ENCODE measurements at places on chromosomes 1 and 21.

- DNase-seq, result no peak
Observed at GRCh38 chr1:161218301-161219077, 3.4 kb downstream of the FCER1G start.

- DNase-seq, result no peak
Observed at GRCh38 chr1:97094247-97094972, 372.8 kb downstream of the PTBP2 start.

DNA sequence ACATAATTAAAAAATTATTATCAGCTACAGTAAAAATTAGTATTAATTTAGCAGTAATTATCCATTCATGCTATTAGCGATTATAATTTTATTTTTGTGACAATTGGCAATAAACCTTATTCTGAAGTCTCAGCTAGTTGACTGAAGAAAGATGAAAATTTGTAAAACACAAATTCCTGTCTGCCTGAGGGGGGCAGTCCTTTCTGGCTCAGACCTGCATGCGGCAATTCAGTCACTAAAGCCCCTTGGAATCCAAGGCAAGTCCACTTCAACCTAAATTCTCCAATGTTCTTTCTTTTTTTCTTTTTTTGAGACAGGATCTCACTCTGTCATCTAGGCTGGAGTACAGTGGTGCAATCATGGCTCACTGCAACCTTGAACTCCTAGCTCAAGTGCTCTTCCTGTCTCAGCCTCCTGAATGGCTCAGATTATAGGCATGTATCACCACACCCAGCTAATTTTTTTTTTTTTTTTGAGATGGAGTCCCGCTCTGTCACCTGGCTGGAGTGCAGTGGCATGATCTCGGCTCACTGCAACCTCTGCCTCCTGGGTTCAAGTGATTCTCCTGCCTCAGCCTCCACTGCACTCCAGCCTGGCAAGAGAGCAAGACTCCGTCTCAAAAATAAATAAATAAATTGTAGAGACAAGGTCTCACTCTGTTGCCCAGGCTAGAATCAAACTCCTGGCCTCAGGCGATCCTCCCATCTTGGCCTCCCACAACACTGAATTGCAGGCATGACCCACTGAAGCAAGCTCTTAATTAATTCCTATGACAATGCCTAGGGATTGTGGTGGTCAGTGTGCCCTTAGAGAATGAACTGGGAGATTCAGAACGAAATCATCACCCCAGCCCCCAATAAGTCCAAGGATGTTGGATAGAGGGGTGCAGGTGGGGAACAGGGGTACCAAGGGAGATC, 24.2 kb upstream of the ITPKB start:
- no peak for DNase-seq

- DNase-seq, result no peak
Observed at GRCh38 chr1:3139871-3140361, 70.9 kb downstream of the PRDM16 start.

DNA sequence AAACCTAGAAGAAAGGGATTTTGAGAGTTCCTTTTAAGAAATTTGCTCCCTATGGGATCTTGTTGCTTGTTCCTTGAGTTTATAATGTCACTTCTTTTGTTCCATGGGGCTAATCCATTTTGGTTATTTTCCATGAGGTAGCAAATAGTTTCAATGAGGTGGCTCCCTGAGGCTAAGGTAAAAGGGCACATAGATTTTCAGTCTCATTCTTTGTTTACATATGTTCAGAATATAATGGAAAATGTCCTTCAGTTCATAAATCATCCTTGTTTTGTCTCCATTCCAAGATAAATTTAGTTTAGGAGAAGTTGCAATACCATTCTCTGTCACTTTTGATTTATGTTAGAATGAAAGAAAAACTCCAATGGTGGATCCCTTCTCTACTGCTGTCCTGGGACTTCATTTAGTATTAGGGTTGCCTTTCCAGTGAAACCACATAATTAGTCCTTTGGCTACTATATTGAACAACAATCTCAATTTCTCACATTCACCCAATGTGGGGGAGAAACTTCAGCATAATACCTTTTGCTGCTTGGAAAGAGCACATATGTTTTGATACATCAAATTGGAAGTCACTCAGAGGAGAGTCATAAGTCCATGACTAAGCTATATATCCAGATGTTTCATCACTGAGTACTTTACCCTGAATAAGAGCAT, 80.9 kb upstream of the ADAMTS5 start:
- DNase-seq, result no peak

DNA sequence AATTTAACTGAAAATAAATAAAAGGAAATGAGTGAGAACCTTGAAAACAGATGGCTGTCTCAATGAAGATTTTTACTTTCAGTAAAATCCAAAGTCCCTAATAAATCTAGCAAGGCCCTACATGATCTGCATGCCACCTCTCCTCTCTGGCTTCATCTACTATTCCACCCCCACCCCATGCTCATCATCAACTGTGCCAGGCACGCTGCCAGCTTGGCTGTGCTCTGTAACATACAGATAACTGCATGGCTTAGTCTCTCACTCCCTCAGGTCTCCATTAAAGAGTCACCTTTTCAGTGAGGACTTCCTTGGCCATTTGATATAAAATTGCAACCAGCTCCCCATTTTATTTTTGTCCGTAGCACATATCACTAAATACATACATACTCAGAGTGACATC, 26.7 kb downstream of the RGSL1 start:
- DNase-seq, result no peak

- no peak for DNase-seq
Observed at GRCh38 chr1:7495962-7496361, 275.1 kb upstream of the VAMP3 start.

GRCh38 chr1:121517586-121518230, 332.9 kb downstream of the SRGAP2C start:
- no peak for DNase-seq

GRCh38 chr21:39363607-39364555, 15.0 kb upstream of the HMGN1 start:
- no peak for DNase-seq

DNA sequence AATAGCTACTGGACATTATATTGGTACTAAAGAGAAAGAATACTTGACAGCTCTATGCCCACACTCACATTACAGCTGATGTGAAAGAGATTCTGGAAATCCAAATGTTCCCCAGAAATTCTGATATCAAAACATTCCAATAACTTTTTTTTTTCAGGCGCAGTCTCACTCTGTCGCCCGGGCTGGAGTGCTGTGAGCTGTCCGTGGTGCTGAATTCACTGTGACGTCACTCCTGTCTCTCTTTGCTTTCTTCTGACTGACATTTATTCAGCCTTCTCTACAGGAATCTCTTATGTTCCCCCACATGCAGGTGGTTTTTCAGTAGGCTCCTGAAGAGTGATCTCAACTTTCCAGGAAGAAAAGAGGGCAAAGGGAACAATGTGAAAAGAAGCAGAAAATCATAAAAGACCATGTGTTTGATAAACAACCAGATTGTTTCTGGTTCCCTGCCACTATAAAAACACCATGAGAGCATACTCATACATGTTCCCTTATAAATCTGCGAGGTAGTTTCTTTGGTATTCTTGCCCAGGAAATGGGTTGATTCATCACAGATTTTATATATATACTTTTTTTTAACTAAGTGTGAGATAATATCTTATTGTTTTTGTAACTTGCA, 6.2 kb downstream of the S100A7A start:
- DNase-seq, result peak; percentile 52

GRCh38 chr1:63807046-63807445, 33.2 kb downstream of the ROR1 start:
- no peak for DNase-seq

DNA sequence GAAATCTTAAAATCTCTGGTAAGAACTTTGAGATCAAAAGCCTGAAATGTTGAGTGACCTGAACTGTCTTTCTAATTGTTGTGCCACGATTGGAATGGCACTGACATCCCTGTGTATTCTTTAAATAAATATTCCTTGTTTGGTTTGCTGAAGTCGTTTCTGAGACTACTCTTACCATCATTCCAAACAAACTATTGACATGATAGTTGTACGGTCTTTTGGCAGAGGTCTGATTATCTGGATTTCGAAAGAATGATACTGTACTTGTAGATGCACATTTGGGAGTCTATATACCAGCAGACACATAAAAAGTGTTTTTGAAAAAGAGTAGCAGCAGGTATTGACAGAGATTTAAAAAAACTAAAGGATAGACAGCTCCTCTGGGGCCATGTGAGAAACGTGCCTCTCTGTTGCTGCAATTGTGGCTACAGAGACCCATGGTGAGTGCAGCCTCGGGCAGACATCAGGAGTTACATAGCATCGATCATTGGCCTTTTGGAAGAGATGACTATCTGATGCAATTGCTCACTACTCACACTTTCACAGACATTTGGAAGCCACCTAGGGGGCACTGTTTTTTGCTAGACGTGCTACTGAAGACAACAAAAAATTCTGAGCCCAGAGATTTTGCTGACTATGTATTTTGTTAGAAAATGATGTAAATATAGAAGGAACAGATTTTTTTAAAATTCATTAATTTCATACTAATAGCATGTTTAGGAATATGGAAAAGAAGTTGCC, 464.5 kb downstream of the KCNT2 start:
- DNase-seq, result no peak

DNA sequence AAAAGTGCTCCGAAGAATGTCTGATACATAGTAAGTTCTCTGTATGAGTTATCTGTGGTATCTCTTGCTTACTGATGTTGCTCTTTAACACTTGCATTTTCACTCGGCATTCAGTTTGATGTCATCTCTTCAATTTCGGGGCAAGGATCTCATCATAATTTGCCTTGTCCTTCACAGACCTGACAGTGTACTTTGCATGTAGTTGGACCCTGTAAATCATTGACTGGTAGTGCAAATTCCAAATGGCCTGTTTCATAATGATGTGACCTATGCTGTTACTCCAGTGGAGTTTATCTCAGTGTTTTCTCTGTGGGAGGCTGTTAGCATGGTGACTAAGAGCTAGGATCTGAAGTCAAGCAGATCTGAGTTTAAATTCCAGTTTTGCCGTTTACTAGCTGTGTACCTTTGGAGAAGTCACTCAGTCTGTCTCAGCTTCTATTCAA, 34.2 kb upstream of the ABCD3 start:
- no peak for DNase-seq

DNA sequence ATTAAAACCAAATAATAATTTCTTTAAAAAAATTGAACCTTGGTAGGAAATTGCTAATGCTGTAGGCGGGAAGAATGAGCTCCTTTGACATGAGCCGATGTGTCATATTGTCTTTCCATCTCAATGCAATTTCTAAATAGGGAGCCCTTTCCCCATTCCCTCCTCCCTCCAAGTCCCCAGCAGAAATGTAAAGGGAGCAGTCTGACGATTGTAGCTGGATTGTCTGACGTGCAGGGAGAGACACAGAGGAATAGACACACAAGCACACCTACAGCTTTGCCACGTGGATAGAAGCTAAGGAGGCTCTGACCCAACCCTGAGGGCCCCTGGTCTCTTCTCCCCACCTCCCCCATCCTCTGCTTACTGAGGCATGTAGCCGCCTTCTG, 3.6 kb upstream of the SYT6 start:
- DNase-seq, result no peak

DNA sequence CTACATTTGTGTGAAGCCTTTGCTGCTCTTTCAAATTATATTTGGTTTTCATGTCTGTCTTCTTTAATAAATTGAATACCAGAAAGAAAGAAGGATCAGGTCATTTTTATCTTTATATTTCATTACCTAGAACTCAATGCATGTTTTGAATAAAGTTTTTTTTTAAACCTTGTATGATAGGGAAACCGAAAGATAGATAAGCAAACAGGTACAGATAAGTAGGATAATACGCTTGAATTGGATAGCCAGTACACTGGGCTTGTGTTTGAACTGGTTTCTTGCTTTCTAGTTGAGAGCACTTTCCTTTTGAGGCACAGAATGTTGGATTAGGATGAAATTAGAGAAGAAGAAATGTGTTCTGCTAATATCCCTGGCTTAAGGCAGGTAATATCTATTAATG, 46.9 kb downstream of the PKN2 start:
- no peak for DNase-seq

DNA sequence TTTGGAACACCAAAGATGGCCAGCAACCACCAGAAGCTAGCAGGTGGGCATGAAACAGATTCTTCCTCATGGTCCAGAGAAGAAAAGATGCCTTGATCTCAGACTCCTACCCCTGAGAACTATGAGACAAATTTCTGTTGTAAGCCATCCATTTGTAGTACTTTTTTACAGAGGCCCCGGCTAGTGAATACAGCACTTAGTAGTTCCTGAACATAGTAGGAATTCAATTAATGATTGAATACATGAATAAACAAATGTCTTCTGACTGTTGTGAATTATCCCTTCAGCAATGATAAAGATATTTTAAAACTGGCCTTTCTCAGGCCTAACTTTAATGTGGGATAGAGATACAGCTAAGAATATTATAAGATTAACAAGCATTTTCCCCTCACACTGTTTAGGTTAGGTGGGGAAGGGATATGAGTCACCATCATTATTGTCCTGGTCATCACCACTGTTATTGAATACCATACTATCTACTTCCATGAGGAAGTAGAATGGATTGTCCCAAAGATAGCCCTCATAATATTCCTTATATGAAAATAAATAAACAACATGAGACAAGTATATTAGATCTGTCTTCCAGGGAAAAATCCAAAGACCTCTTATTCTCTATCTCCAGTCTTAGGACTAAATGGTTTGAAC, 51.4 kb downstream of the ADCY10 start:
- DNase-seq, result no peak

DNA sequence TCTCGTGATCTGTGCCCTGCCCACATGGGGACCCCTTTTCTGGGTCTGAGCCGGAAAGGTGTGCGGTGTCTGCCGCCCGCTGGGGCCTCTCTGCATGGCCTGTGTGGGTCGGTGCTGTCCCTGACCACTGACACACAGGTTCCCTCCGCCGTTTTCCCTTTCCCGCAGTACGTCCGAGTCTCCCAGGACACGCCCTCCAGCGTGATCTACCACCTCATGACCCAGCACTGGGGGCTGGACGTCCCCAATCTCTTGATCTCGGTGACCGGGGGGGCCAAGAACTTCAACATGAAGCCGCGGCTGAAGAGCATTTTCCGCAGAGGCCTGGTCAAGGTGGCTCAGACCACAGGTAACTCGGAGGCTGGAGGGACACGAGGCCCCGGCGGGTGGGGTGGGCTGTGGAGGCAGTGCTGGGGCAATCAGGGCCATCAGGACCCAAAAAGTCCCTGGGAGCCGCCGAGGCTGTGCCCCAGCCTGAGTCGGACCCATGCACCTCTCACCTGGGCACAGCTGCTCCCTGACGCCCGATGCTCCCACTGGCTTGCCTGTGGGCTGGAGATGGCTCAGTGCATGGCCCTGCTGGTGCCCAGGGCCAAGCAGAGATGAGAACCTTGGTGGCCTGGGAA, 13.3 kb downstream of the TRPM2 start:
- DNase-seq, result no peak

DNA sequence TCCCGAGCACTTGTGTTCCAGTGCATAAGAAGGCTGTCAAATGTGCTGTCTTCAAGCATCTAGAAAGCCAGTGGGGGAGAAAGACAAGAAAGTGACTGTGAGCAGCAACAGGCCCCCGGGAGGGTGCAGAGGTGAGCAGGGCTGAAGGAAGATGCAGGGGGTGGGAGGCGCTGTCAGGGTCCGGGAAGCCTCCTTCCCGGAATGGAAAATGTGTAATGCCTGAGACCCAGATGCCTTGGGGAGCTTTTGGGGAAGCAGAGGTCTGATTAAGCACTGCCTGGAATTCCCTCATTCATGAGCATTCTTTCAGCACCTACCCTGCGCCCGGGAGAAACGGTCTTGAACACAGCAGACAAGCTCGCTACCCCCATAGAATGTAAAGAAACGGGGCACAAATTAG, 1.3 kb downstream of the NPHP4 start:
- no peak for DNase-seq

GRCh38 chr1:50453266-50453665, 30.0 kb upstream of the DMRTA2 start:
- no peak for DNase-seq

GRCh38 chr1:170593173-170594011, 61.4 kb downstream of the GORAB start:
- DNase-seq, result no peak
